Spleen (tissue), 13 donors: ENCODE measurements at places on chromosomes 6 and 20. TPM values are rescaled to one million over a fixed set of nuclear protein-coding genes. Genes with fewer than 3 reads are reported as not detected.
A peak's percentile ranks its signal among the peaks of the same experiment; 100 is the strongest.

Gene AFDN
- 24.1 TPM for polyA plus RNA-seq

Gene SLC52A3
- 0.03 TPM for polyA plus RNA-seq

Gene ID4
- polyA plus RNA-seq = 8.3 TPM

Gene COL11A2
- polyA plus RNA-seq = 1.8 TPM

Gene CDH26
- polyA plus RNA-seq = 0.70 TPM

Gene LINC00237
- polyA plus RNA-seq = not detected

Gene SLC17A3
- polyA plus RNA-seq = not detected

DNA sequence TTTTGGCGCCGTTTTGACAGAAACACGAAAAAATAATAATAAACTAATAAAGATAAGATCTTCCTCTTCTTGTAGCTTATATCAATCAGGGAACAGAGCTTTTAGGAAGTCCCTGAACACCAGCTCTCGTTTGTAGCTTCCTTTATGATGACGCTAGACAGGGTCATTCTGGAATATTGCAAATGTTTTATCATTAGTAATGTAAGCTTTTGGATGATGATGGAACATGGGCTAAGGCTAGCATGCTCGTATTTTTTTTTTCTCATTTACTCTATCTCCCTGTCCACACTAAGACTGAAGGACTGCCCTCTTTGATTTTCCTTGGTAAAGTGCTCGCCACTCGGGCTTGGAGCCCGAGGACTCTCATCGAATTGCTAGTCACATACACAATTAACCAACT lies 22.1 kb upstream of the POM121L2 start:
- DNase-seq = no peak

GRCh38 chr20:62772990-62773844 lies 23.1 kb upstream of the MRGBP start:
- peak; percentile 52 for DNase-seq

DNA sequence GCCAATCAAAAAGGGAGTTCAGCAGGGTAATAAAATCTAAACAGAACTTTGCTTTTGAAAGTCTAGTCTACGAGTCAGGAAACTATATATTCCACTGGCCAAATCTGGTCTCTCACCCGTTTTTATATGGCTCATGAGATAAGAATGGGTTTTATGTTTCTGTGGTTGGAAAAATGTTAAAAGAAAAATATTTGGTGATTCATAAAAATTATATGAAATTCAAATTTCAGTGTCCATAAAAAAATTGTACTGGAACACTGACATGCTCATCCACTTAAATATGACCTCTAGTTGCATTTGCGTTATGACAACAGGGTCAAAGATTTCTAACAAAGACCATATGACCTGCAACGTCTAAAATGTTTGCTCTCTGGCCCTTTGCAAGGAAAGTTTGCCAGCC lies 22.3 kb upstream of the LAMP5 start:
- no peak for DNase-seq

- DNase-seq = no peak
Measured at GRCh38 chr6:167811442-167812087, 15.1 kb upstream of the AFDN start.

DNA sequence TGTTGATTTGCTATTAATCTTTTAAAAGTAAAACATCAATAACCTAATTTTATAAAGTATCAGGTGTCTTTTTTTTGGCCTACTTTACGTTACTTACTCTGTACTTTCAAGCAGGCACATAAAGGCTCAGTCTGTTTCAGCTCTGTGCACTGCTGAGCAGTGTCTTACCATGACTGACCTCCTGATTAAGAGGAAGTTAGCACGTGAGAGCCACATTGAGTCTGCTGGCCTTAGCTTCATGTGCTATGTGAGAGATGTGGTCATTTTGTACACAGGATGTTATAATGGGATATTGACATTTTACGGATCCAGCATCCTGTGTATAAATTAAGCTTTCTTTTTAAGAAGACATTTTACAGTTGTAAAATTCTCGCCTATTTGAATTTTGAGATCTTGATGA lies 31.9 kb downstream of the ARID1B start:
- no peak for DNase-seq

GRCh38 chr20:6654513-6655252 lies 112.8 kb upstream of the BMP2 start:
- DNase-seq = no peak

DNA sequence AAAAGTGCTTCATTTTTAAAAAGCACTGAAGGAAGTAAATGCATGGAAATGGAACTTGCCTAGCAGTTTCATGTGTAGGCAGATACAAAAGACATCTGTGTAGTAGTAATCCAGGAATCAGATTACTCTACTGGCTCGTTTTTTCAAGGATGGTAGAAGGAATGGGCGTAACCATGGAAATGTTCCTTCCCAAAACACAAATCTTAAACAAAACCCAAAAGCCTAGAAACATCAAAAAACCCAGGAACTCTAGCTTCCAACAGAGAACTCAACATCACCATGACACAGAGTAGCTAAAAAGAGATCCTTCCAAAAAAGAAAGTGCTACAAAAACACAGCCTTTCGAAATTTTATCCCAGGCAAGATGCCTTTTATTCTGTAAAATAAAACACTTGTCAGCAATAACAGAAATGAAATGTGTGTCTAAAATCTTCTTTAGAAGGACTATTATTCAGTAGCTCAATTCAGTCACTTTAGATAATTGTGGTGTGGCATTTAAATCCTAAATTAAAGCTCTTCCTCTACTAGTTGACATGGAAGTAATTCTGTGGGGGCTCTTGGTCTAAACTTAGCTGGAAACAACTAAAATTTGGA lies 81.7 kb downstream of the FAM217A start:
- DNase-seq = no peak

DNA sequence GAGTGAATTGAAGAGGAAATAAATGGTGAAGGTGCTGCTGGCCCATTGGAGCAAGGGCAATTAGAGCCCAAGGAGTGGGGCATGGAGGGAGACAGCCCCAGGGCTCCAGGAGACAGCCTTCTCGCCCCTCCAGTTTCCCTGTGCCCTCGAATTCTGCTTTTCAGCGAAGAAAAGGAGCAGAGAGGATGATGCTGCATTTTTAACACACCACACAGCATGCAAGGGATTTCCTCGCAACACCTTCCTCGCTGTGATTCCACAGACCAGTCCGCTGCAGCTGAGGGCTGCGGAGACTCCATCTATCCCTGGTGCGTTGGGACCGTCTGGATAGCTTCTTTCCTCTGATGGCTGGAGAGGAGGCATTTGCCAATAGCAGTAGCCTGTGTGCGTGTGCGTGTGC lies 41.7 kb downstream of the PTCHD4 start:
- no peak for DNase-seq

DNA sequence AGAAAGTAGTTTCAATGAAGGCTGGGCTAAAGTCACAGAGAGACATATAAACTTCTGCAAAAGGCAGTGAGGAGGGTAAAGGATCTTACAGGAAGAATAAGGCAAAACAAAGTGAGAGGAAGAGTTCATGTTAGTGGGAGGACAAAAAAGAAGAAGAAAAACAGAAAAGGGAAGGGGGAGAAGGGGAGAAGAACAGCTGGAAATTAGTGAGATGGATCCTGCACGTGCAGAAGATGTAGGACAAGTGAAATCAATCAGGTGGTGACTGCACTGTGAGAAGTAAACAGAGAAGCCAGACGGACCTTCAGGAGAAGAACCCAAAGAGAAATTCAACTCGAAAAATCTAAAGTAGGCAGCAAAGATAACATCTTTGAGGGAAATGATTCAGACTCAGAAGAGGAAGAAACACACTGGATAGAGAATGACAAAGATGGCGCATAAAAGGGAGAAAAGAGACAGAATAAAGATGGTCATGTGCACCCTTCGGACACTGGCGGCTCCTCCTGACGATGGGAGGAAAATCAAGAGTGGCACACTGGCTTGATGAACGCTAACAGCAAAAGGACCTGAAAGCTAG lies 105.9 kb downstream of the MYB start:
- DNase-seq = no peak

GRCh38 chr20:52483382-52483781 lies 291.8 kb upstream of the ZFP64 start:
- no peak for DNase-seq

- DNase-seq = peak; percentile 89
Measured at GRCh38 chr20:667351-668034, 8.1 kb downstream of the SCRT2 start.

- no peak for DNase-seq
Measured at GRCh38 chr6:104860221-104860620, 502 bp upstream of the HACE1 start.

- no peak for DNase-seq
Measured at GRCh38 chr6:97222903-97223302, 60.1 kb downstream of the MMS22L start.

GRCh38 chr6:167094820-167095637 lies 27.9 kb upstream of the CCR6 start:
- DNase-seq = no peak
